ELF-1 (cell line): ENCODE measurements at places on chromosomes 1 and 21.

DNA sequence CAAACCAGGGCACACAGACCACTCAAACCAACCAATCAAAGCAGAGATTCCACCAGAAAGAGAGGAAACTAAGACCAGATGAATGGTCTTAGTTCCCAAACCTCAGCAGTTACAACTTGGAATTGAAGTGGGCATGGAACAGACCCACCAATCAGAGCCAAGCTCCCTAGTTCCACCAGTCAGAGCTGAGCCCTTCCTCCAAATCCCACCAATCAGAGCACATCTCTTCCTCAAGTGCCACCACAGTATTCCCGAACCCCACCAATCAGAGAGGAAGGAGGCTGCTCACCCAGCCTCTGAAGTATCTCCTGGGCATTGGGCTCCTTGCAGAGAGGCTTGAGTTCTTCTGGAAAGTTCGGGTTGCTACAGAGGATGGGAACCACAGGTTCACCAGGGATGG lies 1.4 kb downstream of the GUCA2A start:
- DNase-seq: no peak

GRCh38 chr1:58874757-58875755 lies 91.2 kb upstream of the JUN start:
- peak; percentile 58 for DNase-seq

DNA sequence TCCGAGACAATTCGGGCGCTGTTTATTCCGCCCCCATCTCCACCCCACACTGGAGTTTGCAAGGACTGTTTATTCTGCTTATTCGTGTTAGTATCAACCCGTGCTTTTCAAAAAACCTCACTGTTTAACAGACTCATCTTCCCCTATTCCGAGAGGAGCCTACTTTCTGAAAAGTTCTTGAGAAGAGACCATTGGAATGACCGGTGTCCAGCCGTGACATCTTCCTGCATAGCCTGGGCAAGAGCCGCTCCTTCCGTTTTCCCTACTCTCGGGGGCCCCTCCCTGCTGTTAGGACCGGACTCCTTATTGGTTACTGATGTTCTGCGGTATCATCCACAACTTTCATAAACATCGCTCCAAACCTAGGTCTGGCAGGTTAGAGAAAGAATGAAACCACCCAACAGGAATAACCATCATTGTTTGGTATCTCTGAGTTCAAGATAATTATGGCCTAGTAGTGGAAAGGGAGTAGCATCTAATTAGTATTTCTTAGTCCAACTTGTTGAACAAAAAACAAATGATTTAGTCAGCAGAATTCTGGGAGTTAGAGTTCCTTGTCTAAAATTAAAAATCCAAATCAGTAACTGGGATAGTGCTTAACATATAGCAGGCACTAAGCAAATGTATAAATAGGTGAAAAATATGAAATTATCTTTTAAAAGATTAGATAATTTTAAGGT lies 837 bp downstream of the STXBP3 start:
- peak; percentile 65 for DNase-seq

DNA sequence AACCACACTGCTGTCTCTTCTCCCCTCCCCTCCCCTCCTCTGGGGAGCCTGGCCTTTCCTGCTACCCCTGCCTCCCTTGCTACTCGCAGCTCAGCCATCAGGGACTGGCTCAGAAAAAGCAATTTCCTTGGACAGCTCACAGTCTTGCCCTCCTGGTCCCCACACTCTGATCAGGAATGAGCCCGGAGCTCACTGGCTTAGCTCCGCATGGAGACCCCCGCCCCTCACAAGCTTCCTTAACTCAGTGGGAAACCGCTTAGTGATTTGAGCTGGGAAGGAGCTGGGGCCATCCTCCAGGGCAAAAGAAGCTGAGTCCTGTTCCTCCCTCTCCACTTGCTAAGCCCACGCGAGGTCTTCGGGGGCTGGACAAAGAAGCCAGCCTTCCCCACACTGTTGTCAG lies 70.3 kb upstream of the ACTL8 start:
- no peak for DNase-seq

GRCh38 chr21:45491056-45491455 lies 51.2 kb downstream of the SLC19A1 start:
- DNase-seq: no peak

GRCh38 chr1:5727871-5728643 lies 264.2 kb downstream of the NPHP4 start:
- DNase-seq: no peak

DNA sequence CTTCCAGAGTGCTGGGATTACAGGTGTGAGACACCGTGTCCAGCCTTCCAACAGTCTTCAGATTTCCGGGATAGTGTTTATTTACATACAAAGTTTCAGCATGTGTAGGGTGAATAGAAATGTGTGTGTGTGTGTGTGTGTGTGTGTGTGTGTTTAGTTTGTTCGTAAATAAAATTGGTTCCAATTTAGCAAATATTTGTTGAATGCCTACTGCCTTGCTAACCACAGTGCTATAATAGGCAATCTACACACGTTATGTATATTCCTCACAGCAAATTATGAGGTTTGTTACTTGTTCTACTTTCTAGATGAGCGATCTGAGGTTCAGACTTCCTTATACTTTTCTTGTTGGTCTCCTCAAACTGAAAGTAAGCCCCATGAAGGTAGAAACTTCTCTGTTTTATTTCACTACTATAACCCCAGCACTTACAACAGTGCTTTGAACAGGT lies 32.8 kb upstream of the EPS15 start:
- no peak for DNase-seq

DNA sequence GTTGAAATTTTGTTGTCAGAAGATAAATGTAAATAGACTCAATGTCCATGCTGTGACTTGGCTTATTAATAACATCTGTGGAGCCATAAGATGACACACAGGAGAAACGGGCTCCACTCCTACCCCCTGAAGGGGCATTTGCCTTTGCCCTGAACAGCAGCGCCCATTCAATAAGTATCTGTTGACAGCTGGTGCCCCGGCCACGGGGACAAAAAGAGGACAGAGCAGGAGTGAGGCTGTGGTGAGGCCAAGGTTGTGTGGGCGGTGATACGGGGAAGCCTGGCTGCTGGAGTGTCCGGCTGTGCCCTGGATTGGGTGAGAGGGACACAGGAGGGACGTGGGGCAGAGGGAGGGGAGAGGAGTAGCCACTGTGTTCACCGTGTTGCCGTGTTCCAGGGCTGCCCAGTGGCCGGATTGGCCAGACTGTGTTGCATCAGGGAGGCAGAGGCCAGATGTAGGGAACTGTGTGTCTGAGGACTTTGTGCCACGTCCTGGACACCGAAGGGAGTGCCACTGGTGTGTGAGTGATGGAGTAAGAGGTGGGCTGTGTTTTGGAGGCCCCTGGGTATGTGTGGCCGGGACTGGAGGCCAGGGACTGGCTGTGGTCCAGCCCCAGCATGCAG lies 15.1 kb downstream of the PRMT2 start:
- DNase-seq: no peak

DNA sequence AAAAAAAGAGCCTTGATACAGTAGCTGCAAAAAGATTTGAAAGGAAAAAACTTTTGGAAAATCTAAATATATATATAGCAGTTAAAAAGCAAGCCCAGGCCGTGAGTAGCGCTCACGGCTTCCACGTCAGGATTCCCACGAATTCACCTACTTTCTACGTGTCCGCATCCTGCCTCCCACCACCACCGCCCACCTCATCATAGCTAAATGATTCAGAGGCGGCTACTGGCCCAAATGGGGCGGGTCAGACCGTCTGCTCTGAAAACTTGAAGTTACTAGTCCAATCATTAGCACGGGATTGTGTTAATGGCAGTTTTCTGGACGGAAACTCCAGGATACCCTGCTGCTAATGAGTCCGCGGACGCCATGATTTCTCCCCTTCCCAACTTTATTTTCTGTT lies 1.3 kb upstream of the CCSAP start:
- no peak for DNase-seq

GRCh38 chr1:16063921-16064320 lies 9.5 kb downstream of the FAM131C start:
- no peak for DNase-seq

DNA sequence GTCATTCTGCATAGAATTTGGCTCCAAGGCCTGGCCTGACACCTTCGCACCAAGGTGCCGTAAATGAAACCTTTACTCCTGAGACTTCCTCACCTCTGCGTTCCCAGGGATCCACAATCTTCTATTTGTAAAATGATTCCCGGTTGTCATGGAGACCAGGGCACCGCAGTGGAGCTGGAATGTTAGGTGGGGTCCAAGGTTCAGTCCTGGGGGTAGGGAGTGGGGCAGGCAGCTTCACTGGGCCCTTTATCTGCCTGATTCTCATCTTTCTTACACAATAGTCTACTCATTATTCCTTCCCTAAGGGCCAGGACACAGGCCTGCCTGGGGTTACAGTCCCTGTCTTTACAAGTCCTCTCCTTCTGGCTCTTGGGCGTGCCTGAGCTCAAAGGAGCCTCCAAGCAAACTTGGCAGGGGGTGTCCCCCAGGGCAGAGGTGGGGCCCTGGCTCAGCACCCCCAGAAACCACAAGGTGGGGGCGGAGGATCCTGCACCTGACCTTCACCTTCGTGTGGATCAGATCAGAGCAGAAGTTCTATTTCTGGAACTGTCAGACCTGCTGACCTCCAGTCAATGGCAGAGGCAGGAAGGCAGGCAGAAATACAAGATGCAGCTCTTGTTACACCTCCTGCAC lies 51.1 kb downstream of the RIPK4 start:
- DNase-seq: peak; percentile 82

DNA sequence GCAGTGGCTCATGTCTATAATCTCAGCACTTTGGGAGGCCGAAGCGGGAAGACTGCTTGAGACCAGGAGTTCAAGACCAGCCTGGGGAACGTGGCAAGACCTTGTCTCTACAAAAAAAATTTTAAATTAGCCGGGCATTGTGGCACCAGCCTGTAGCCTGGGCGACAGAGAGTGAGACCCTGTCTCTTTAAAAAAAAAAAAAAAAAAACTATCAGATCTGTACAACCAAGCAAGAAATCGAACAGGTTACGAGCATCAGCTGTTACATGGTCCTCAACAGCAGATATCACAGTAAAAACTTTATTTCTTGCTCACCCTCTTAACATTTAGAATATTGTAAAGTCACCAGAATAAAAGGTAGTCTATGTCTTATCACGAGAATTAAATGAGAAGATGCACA lies 1.5 kb downstream of the NUP133 start:
- no peak for DNase-seq

DNA sequence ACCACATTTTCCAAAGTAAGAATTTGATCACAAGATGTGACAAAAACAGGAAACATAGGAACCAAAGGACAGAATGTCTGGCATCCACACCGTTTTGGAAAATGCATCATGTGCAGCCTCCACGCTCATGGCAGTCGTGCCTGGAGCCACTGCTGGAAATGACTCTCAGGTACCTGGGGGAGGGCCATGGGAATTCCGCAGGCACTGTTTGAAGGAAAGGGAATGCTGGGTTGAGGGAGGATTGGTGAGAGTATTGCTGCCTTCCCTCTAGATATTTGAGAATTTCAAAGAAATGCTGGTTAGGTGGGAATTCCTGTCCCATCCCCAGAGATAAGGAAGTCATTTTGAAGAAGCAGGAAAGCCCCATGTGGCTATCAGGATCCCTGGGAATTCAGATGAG lies 10.8 kb downstream of the SLAMF1 start:
- peak; percentile 68 for DNase-seq

- DNase-seq: no peak
These were observed 89.3 kb downstream of the PAX7 start for GRCh38 chr1:18719786-18720451.

- DNase-seq: no peak
These were observed 19.1 kb upstream of the PINK1 start for GRCh38 chr1:20614131-20614579.

- no peak for DNase-seq
These were observed 13.0 kb upstream of the SLC6A9 start for GRCh38 chr1:44044071-44044801.

- DNase-seq: no peak
These were observed 330.0 kb downstream of the BRINP3 start for GRCh38 chr1:190147616-190148015.

DNA sequence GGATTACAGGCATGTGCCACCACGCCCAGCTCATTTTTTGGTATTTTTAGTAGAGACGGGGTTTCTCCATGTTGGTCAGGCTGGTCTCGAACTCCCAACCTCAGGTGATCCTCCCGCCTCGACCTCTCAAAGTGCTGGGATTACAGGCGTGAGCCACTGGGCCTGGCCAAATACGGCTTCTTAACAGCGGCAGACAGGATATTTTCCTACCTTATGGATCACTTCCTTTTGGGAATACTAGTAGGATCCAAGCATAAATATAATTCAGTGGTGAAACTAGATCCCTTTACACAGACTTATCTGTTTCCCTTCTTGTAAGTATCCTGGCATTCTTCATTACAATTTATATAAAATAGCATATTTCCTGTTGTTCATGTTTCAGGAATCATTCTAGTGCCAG lies 40.9 kb downstream of the WNT4 start:
- DNase-seq: no peak

GRCh38 chr1:106536741-106537140 lies 519.7 kb upstream of the PRMT6 start:
- no peak for DNase-seq

DNA sequence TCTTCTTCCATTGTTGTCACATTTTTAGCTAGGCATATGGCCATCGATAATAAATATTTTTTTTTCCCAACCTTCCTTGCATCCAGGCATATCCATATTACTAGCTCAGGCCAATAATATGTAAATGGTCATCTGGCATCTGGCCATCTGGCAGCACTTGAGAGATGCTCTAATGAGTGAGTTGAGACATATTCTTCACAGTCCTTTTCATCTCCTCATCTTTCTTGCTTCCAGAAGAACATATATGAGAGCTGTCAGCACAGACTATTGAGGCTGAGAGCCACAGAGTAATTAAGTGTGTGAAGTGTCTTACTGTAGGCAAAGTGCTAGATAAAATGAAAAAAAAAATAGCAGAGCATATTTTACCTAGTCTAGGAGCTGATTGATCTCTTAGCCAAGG lies 628.4 kb upstream of the TMPRSS15 start:
- DNase-seq: no peak

- DNase-seq: no peak
These were observed 49.6 kb upstream of the ADAR start for GRCh38 chr1:154657556-154657955.

DNA sequence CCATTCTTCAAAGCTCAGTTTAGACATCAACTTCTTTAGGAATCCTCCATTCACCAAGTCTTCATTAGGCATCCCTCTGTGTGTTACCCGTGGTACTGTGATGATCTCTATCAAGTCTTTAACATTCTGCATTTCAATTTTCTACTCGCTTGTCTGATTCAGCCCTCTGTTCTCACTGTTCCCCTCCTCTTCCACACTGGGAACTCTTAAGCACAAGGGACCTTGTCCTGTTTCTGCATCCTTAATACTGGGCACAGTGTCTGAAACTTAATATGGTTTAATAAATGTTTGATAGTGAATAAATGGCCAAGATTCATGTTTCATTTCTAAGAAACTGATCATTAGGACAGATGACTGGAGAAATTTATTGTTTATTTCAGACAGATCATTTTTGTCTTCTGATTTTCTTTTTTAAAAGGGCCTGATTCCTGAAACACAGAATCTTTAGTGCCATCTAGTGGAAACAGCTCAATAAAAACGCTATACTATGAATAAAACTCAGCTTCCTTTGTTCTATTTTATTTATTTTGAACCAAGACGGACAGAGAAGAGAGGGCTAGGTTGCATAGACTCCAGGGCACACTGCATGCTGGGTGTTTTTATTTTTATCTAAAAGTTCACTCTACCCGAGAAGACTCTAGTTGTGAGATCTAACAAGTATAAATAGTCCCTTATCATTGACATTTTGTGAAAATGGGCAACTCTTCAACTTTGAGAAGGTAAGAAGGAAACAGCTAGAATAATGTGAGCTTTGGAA lies 7.0 kb upstream of the TRIM45 start:
- DNase-seq: no peak
